ENCODE measurements at places on chromosomes 2 and 18. TPM values are rescaled to one million over a fixed set of nuclear protein-coding genes. Genes with fewer than 3 reads are reported as not detected.

- no peak for DNase-seq
These were observed 168.0 kb downstream of the LPIN1 start for GRCh38 chr2:11914455-11914854.

DNA sequence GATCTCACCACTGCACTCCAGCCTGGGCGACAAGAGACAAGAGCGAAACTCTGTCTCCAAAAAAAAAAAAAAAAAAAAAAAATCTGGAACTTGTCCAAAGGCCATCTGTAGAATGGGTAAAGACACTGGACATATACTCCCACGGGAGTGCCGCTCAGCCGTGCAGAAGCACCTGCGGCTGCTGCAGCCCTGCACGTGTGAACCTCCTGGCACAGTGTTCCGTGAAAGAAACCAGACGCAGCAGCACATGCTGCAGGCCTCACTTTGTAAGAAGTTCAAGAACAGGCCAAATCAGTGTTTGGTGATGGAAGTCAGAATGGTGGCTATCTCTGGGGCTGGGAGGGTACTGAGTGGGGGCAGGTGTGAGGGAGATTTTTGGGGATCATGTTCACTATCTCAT is 6.5 kb downstream of the CHRND start:
- no peak for DNase-seq

The TANC1 gene
- 80.0 TPM for total RNA-seq

- DNase-seq, result no peak
These were observed 98.6 kb downstream of the CALCRL start for GRCh38 chr2:187349326-187349944.

DNA sequence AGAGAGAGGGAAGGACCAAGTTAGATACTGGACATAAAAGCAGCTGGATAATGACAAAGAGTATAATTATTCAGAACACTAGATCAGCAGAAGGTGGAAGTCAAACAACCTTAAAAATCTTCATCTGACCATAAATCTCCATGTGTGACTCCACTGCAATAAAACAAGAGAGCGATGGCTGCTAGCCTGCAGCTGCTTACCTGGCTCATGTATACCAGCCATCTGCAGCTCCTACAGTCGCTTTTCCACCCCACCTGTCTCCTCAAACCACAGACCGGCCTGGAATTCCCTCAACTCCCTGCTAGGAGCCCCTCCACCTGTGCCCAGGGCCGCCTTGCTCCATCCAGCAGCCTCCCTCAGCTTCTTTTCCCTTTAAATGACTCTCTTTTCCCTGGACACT is 64.5 kb downstream of the SLC4A5 start:
- no peak for DNase-seq

- DNase-seq, result no peak
These were observed 44.6 kb downstream of the HK2 start for GRCh38 chr2:74878551-74878950.

The TMEM247 gene
- not detected for total RNA-seq

- DNase-seq, result no peak
These were observed 81.6 kb upstream of the TMEM17 start for GRCh38 chr2:62587592-62587991.

All from glomerular endothelial cell (primary cell).